Activated CD8-positive, alpha-beta memory T cell treated with anti-CD3 and anti-CD28 coated beads for 36 hours (primary cell): ENCODE measurements at places on chromosomes 3 and 15. TPM values are rescaled to one million over a fixed set of nuclear protein-coding genes. Genes with fewer than 3 reads are reported as not detected.

DNAJA4 gene
- 36.1 TPM for total RNA-seq

GUCA1C gene
- total RNA-seq, result not detected

CDC25A gene
- total RNA-seq, result 58.2 TPM

ANKRD63 gene
- total RNA-seq, result not detected

DET1 gene
- total RNA-seq, result 1.2 TPM

OSTN gene
- not detected for total RNA-seq

CFAP100 gene
- total RNA-seq, result not detected

LDHAL6B gene
- total RNA-seq, result not detected

NUP210 gene
- 164 TPM for total RNA-seq

RAD54L2 gene
- 35.3 TPM for total RNA-seq

GOLGA6L9 gene
- 1.8 TPM for total RNA-seq

SERPINI2 gene
- total RNA-seq, result not detected

THRB gene
- not detected for total RNA-seq

MINAR1 gene
- total RNA-seq, result 0.32 TPM

ZNF770 gene
- total RNA-seq, result 65.8 TPM

SHC4 gene
- 11.6 TPM for total RNA-seq

ZNF774 gene
- 1.0 TPM for total RNA-seq
